ENCODE measurements at places on chromosomes 13 and 19.

- no peak for DNase-seq
Measured at GRCh38 chr13:94120878-94121277, 358.6 kb downstream of the DCT start.

DNA sequence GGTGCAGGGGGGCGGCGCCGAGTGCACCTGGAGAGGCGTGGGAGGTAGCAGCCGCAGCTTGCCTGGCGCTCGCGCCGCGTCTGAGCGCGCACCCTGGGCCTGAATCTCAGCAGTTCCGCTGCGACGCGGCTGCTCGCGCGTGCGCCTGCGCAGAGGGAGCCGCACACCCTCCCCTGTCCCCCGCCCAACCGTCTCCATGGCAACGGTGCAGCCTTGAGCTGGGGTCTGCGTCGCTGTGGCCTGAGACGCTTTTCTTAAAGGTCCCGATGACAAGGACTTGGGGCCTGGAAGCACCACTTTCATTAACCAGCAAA lies at the start of gene PNMA8B:
PNMA8B (minus strand) TSS at position 82 of the 314 bp plus-strand sequence. CDS start 402 bp downstream, outside the sequence.
- DNase-seq = no peak

GRCh38 chr13:50069261-50069660 lies 54.0 kb downstream of the KCNRG start:
- DNase-seq = no peak

- peak; percentile 21 for DNase-seq
Measured at GRCh38 chr13:72437458-72437857, 290.0 kb downstream of the MZT1 start.

GRCh38 chr19:16370641-16371391 lies 46.2 kb downstream of the KLF2 start:
- no peak for DNase-seq

DNA sequence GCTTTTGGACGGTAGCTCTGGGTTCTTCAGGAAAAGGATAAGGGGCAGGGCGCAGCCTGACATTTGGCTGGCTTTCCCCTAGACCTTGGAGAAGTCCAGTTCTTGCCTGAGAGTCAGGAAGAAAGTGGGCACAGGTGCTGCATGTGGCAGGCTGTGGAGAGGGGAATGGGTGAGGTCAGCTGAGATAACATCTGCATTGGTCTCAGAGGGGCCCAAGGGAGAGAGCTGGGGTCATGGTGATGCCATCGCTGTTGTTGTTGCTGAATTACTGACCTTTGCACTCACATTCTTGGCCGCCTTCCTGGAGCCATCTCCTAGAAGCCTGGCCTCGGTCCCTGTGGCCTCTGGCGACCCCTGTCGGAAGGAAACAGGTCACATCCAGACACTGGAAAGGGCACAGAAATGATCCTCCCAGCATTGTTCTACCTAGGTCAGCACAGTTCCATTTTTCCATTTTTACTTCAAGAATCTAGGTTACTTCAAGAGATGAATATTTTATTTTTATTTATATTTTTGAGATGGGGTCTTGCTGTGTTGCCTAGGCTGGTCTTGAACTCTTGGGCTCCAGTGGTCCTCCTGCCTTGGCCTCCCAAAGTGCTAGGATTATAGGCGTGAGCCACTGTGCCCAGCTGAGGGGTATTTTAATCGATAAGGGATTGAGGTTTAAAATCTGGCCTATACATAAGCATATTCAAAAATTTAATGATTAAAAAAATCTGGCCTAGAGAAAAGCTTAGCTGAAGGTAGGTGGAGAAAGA lies 6.5 kb upstream of the LIPE start:
- peak; percentile 55 for DNase-seq

- DNase-seq = no peak
Measured at GRCh38 chr19:14772995-14773394, 5.4 kb downstream of the ADGRE2 start.
